ELF-1 (cell line): ENCODE measurements at places on chromosomes 16 and 17.

DNA sequence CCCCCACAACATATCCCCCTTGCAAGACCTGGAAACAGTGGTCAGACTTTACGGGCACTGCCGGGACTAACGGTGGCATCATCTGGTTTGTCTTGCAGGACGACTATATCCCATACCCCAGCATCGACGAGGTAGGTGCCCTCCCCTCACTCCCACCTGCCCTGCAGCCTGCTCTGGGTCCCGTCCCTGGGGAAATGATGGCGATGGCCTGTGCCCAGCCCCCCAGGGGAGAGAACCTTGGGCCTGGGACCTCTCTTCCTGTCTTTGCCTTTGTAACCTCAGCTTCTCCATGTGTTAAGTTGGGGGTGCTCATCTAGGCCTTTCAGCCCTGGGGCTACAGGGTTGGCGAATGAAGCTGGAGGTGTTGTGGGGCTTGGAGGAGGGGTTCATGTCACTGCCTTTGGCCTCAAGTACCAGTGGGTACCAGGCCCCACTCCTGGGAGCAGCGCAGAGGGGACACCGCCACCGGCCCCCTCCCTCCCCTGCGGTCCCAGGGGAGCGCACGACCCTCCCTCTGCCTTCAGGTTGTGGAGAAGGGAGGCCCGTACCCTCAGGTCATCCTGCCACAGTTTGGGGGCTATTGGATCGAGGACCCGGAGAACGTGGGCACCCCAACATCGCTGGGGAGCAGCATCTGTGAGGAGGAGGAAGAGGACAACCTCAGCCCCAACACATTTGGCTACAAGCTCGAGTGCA lies 99.9 kb downstream of the OR1D5 start:
- no peak for DNase-seq

- peak; percentile 87 for DNase-seq
Observed at GRCh38 chr17:80426671-80427326, 11.8 kb downstream of the ENDOV start.

- DNase-seq, result no peak
Observed at GRCh38 chr16:12020009-12020408, 43.5 kb downstream of the SNX29 start.

GRCh38 chr17:39576187-39576586 lies 31.5 kb downstream of the NEUROD2 start:
- peak; percentile 21 for DNase-seq

DNA sequence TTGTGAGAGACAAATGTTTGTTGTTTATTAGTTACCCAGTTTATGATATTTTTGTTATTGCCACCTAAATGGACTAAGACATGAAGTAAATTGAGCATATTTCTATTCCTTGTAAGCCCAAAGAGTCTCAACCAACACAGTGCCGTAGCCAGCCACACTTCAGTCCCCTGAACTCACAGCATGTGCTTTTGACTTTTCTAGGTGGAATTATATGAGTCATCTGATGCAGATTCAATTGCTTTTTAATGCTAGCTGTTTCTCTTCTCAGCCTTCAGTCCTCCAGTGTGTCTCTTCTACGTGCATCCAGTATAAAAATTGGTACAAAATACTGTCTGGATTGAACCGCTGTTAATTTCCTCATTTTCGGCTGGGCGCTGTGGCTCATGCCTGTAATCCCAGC lies 39.0 kb downstream of the IQCK start:
- no peak for DNase-seq

- DNase-seq, result no peak
Observed at GRCh38 chr16:25189305-25189704, 27.4 kb upstream of the AQP8 start.

DNA sequence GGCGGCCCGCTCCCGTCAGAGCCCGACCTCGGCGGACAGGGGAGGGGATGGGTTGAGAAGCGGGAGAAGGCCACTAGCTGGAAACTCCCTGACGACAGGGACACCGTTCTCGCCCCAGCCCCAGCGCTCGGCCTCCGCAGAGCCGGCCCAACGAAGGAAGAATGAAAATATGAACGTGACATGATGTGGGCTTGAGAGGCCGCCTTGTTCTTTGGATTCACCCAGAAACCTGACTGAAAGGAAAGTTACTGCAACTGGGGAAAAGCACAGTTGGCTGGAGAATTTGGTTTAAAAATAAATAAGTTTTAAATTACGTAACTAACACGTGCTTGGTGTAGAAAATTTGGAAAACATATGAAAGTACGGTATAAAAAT lies 21.1 kb downstream of the NPTX1 start:
- DNase-seq, result no peak

DNA sequence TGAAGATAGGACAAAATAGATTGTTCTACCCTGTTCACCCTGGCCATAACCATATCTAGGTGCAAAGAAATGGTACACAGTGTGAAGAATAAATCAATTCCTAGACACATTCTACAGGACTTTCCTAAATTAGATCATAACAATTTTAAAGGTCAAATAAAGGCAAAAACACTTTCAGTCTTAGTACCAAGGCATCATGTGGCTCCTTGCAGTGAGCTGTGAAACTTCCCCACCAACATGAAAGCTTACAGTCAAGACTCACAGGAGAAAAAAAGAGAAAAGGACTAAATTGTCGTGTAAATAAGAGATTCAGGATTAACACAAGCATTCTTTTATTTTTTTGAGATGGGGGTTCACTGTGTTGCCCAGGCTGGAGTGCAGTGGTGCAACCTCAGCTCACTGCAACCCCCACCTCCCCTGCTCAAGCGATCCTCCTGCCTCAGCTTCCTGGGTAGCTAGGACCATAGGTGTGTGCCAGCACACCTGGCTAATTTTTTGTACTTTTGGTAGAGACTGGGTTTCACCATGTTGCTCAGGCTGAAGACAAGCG lies 14.2 kb downstream of the NSMCE1 start:
- DNase-seq, result no peak

DNA sequence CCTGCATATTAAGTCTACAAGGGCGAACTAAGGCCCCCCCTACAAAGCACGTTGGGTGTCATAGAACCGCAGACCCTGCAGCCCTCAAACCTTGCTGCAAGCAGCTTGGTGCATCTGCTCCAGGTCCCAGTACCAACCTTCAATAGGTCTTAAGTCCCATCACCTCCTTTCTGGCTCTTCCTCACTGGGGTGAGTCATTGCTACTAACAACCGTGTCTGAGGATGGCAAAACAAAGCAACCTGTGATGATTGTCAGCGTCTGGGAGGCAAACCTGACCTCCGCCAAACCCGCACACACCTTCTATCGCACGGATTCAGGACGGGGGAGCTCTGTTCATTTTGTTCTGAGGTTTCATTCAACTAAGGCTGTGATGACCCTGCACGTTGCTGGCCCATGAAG lies 138.9 kb downstream of the SLC39A11 start:
- DNase-seq, result no peak

GRCh38 chr17:21172846-21173245 lies 41.1 kb downstream of the TMEM11 start:
- DNase-seq, result no peak

DNA sequence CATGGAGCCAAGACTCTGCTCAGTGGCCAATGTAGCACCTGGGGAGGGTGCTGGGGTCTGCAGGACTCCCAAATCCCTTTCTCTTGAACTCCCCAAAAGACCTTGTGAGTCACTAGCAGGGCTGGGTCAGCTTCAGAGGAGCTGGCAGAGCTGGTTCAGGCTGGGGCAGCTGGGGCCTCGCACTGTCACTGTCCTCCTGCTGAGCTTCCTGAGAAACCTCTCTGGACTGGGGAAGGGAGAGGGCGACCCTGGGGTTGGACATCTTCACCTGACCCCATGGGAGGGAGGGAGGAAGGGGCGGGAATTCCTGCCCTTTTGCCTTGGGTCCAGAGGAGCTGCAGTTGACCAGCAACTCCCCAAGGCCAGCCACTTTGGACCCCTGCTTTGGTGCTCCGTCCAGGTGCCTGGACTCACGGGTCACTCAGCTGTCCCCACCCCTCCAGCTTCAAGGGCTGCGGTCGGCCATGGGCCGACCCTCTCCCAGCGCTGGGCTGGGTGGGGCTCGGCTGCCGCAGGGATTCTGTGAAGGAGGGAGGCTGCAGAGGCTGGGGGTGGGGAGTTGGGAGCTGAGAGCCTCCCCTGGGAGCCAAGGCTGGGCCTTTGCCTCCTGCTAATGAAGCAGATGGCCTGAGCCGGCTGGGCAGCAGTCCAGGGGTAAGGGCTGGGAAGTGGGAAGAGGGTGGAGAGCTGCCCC lies 9.2 kb downstream of the FMNL1 start:
- no peak for DNase-seq

DNA sequence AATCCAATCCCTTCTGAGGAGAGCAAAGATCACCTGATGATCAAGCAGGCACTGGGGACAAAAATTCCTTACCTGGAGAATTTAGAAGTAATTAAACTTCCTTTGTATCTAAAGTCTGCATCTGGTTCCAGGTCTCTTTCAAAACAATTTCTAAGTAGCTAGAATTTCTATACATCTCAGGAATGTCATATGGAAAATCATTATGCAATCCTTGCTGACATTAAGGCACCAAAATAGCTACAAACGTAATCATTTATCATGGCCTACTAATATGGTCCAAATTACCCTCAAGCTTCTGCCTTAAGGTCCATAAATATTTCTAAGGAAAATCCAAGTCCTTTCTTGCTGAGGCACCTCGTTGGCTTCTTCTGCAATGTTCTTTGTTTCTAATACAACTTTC lies 32.9 kb upstream of the YPEL2 start:
- DNase-seq, result no peak

DNA sequence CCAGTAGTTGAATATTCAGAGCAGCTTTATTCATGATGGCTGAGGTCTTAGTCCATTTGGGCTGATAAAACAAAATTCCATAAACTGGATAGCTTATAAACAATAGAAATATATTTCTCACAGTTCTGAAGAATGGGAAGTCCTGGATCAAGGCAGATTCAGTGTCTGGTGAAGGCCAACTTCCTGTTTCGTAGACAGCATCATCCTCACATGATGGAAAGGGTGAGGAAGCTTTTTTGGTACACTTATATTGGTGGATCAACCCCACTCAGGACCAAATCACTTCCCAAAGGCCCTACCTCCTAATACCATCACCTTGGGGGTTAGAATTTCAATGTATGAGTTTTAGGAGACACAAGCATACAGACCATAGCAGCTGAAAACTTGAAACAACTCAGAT lies 224.2 kb downstream of the CYB561 start:
- no peak for DNase-seq

GRCh38 chr16:78259873-78260272 lies 160.4 kb downstream of the WWOX start:
- no peak for DNase-seq

DNA sequence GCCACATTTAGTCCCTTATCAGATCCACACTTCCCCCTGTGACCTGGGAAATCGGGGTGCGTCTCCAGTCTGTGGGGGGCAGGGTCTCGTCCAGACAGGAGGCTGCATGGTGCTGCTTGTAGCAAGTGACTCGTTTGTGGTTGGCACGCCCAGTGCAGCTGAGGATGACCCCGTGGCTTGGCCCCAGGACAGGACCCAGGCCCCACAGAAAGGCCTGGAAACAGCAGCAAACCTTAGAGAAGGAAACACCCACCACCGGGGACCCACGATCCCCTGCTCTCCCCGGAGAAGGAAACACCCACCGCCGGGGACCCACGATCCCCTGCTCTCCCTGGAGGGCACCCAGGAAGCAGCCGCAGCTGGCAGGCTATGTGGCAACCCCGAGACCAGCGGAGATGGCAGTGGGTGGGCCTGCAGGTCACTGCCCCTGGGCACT lies 8.2 kb upstream of the C16orf95 start:
- DNase-seq, result no peak

GRCh38 chr17:29726715-29727252 lies 104.1 kb upstream of the CORO6 start:
- no peak for DNase-seq

DNA sequence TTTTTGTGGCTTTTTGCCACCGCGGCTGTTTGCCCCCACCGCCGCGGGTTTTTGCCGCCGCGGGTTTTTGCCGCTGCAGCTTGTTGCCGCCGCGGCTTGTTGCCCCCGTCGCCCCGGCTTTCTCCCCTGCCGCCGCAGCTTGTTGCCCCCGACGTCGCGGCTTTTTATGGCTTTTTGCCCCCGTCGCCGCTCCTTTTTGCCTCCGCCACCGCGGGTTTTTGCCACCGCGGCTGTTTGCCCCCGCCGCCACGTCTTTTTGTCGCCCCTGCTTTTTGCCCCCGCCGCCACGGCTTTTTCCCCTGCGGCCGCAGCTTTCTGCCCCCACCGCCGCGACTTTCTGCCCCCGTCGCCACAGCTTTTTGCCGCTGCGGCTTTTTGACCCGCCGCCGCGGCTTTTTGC lies 149.5 kb downstream of the KCNJ18 start:
- peak; percentile 6 for DNase-seq

DNA sequence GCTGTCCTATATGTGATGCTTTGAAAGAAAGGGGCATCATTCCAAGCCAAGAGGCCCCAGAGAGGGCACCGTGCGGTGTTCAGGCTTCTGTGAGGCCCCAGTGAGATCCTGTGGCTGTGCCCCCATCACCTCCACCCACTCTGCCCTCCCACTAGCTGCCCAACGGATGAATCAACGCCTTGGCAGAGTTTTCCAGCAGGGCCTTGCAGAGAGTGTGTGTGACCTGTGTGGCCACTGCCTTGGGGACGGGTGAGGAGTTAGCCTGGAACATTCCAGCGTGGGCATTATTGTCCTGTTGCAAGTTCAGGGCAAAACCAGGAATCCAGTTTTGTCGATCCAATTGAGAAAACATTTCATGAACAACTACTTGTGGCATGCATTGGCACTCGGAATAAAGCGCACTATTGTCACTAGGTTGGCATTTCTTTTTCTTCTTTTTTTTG lies 53.7 kb downstream of the SF3B3 start:
- DNase-seq, result no peak

DNA sequence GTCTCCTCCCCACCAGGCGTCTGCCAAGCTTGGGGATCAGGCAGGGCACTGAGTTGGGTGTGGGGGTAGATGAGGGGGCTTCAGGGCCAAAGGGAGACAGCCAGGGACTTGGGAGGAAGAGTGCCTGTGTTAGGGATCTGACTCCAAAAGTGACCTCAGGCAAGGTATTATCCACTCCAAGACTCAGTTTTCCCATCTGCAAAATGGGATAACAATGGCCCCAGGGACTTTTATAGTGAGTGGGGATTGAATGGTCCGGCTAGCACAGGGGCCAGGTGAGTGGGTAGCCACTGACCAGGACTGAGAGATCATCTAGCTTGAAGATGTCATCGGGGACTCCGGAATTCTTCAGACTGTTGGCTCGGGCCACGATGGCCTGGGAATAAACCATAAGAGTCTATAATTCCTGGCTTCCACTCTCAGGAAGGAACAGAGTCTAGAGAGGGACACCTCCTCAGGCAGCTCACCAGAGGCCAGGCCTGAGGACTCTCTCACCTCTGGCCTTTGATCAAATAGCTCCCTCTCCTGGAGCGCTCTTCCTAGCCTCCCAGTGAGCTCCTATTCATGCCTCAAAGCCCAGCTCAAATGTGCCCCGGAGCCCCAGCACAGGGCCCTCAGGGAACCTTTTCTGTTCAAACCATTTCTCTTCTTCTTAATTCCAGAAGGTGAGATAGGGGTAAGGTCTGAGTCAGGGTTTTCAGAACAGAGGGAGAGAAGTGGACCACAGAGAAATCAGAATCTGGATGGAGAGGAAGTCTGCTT lies 3.5 kb downstream of the FLII start:
- DNase-seq, result peak; percentile 59
